RPMI8226 (cell line): ENCODE measurements at places on chromosomes 2 and 18.

DNA sequence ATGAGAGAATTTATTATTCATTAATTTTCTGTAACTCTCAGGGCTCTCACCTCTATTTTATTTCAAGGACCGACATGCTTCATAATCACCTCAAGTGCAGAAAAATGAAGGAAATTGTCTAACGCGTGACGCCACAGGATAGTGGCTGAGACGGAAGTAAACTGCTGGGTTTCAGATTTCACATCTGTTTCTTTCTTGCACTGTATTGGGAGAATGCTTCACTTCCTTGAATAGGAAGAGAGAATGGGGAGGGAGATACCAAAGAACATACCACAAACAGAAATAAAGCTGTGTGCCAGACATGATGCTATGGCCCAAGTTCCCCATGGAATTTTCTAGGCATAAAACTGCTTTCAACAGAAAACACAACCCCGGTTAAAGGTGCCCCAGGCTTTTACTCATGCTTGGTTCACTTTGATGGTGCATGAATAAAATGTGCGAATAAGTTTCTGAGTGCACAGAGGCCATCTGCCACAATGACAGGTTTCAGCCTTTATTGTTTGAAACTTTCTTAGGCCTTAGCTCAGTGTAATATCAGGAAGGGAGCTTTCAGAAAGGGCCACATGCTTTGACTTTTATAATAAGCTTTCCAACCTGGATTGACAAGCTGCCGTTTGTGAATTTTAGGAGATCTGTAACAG, 1116.4 kb downstream of the SOCS6 start:
- no peak for DNase-seq

DNA sequence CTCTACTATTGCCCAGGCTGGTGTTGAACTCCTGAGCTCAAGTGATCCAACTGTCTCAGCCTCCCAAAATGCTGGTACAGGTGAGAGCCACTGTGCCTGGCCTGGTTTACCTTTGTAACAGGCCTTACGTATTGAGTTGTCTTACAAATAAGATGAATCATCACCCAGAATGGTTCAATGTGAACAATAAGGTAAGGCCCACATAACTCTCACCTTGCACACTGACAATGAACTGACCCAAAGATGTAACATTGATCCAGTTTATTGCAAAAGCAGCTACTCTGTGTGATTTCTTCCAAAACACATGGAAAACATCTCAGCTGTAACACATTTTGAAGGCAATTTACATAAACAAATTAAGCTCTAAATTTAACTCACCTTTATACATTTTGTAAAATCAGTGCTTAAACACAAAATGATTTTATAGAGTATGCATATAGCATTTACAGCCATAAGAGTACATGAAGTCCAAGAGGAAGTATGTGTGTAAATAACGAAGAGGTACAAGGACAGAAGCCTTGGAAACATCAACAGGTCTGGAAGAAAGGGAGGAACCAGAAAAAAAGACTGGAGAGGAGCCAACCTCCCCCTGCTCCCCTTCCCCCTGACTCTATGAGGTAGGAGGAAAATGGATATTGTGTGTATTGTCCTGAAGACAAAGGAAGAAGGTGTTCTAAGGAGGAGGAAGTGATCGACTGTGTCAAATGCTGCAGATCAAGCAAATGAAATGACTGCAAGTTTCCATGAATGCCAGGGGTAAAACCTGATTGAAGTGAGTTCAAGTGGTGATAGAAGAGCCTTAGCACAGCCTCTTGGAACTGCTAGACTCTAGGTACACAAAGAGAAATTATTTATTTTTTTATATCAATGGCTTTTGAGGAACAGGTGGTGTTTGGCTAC, 5.6 kb upstream of the WDFY1 start:
- no peak for DNase-seq

DNA sequence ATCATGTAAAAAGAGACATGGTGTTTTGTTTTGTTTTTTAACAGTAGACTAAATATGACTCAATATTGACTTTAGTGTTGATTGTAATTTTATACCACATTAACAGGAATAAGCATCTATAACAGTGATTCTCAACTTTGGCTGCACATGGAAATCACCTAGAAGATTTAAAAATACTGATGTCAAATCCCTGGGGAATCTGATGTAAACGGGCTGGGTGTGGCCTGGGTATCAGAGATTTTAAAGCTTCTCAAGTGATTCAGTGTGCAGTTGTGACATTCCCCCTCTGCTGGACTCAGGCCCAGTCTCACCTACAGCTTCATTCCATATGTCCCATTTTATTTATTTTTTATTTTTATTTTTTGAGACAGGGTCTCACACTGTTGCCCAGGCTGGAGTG, 82.8 kb upstream of the ATP8B1 start:
- no peak for DNase-seq

DNA sequence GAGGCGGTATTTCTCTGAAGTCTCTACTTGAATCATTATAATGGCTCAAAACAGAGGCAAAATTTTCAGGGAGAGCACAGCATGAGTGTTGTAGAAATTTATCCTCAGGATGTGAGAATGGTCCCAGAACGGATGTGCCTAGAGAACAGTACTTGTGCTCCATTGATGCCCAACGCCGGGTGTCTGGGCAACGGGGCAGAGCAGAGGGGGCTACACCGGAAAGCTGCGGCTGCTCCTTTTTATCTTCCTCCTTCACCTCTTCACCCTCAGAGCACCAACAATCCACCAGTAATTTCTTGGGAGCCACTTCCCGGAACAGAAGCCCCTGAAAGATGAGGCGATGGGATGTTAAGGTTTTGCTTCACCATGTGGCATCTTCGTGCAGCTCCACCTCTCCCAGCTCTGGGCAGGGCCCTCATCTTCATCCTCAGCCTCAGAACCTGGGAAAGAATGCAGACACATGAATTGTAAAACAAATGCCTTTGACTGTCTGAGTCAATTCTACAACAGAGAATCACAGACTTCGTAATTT, 71.5 kb downstream of the PTGR3 start:
- no peak for DNase-seq

GRCh38 chr18:78407466-78407844, 572.2 kb upstream of the SALL3 start:
- no peak for DNase-seq

DNA sequence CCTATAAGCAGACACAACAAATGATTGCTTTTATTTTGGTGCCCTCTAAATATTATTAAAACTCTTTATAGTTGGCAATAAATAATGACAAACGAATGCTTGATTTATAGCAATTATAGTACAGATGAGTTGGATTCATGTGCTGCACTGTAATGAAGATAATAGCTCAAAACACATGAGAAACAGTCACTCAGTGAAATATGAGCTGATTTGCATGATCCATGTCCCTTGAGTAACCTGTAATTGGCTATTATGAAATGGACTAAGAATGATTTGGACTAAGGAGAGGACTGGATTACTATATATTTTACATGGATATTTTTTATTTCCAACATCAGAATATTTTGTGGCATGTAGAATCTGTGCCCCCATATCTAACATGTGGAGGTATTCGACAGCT, 365.6 kb upstream of the UBE2E3 start:
- DNase-seq = no peak

GRCh38 chr18:5195656-5196055, 1.4 kb downstream of the AKAIN1 start:
- DNase-seq = no peak

GRCh38 chr18:27609221-27609620, 424.1 kb upstream of the CHST9 start:
- DNase-seq = no peak

GRCh38 chr2:46393347-46393820, 86.0 kb upstream of the TMEM247 start:
- DNase-seq = no peak

DNA sequence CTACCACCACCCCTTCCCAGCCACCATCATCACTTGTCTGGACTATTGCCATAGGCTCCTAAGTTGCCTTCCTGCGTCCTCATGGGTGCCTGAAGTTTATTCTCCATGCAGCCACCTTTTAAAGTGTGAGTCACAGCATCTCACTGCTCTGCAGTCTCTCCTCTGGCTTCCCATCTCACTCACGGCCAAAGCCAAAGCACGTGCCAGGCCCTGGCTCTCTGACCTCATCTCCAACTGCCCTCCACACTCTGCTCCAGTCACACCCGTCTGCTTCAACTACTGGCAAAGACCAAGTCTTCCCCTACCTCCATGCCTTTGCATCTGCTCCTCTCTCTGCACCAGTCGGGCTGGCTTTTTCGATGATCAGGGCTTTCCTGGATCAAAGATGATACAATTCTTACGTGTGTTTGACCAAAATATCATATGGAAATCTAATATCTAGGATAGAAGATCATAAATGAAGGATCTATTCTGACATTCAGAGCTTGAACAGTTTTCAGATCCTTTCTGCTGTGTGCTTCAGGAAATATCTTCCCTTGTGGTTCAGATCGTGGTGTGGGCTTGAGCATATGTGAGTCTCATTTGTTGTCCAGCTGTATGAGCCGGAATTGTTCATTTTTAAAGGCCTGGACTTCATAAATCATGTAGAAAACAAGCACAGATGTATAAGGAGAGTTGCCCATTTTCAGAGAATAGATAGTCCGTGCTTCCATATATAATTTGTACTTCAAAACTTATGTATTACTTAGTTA, 175.6 kb downstream of the PRKCE start:
- no peak for DNase-seq

DNA sequence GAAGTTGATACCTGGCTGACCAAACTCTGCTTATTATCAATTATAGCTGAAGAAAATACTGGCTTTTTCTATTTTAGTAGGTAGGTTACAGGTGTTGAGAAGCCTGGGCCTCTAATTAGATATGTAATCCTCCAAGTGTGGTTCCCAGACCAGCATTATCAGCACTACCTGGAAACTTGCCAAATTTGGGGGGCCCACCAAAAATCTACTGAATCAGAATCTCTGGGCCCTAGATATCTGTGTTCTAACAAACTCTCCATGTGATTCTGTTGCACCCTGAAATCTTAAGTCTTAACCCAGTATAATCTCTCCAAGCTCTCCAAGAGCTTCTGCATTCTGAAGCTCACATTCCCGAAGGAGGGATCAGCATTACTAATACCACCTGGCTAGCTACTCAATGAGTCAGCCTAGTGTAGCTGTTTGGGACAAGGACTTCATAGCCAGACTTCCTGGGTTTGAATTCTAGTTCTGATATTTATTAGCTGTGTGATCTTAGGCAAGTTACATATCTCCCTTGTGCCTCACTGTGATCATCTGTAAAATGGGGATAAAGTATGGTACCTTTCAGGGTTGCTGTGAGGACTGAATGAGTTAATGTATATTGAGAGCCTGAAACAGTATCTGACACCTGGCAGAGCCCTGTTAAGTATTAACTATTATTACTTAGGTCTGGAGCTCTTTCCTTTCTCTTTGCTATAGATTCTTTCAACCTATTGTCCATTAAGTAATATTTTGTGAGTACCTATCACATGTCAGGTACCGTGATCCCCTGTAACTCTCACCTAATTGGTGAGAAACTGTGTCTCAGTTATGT, 94.1 kb upstream of the CD302 start:
- DNase-seq = no peak

- no peak for DNase-seq
Observed at GRCh38 chr18:39172695-39173421, 1607.3 kb upstream of the CELF4 start.

GRCh38 chr2:41992671-41993434, 55.0 kb upstream of the PKDCC start:
- DNase-seq = no peak
